ENCODE measurements at places on chromosomes 5 and 9.
A peak's percentile ranks its signal among the peaks of the same experiment; 100 is the strongest.

GRCh38 chr5:176540476-176540899, 3.3 kb upstream of the RNF44 start:
- DNase-seq: no peak

DNA sequence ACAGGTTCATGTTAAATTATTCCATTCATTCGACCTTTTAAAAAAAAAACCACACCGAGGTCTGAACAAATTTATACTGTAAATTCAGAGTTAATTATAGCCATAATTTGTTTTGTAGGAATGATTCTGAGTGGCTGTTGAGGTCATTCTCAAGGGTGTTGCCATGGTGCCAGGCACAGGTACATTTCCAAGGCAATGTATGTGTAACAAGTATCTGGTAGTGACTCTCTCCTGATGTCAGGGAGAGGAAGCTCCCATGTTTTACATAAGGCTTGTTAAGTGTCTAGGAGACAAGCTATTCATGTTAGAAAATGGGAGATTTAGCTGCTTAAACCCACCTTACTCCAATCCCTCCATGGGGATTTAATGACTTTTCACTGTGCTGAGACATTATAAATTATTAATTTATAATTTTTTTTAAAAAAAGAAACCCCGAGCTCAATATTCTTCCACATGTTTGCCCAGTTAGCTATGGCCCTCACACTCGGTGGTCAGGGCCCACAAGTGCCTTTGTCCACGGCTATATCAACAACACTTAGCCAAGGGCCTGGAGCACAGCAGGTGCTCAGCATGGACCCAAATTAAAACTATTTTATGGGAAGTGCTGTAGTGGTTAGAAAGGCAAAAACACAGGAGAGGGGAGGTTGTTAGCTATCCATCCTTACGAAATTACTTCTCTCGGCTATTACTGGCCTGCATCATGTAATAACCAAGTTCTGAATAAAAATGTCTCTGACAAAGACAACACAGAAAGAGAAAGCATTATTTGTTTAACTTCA, 154.6 kb upstream of the GNA14 start:
- DNase-seq: no peak

DNA sequence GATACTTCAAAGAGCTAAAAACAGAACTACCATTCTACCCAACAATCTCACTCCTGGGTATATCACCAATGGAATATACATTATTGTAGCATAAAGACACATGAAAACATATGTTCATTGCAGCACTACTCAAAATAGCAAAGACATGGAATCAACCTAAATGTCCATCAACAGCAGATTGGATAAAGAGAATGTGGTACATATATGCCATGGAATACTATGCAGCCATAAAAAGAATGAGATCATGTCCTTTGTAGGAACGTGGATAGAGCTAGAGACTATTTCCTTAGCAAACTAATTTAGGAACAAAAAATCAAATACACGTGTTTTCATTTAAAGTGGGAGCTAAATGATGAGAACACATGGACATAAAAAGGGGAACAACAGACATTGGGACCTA, 247.9 kb upstream of the VLDLR start:
- no peak for DNase-seq

GRCh38 chr9:103941104-103941503, 153.0 kb upstream of the SMC2 start:
- DNase-seq: no peak

DNA sequence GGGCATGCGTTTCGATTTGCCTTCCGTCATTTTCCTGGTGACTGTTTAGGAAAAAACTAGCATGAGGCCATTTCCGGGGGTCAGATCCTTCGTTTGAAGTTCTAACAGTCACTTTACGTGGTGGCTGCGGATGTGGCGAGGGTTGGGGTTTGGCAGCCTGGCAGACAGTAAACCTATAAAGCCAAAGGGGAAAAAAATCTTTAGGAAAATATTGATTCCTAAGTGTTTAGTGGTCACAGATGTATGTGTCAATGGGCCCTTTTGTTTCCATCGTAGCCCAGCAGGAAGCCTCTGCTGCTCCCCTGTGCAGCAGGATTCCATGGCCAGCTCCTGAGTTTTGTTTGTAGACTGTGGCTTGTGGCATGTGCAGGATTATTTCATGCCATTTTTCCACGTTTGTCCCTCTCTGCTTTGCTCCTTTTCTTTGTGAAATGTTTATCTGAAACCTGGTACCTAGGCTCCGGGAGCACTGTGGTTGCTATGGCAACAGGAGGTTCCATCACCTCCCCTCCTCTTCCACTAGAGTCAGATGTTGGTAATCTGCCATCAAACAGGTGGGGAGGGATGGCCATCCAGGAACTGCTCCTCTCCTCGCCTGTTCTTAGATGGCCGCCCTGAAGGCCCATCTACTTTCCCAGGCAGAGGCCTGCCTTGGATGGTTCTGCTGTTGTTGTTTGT, 202.3 kb downstream of the AOPEP start:
- no peak for DNase-seq

GRCh38 chr9:84811751-84812074, 142.2 kb downstream of the NTRK2 start:
- no peak for DNase-seq

DNA sequence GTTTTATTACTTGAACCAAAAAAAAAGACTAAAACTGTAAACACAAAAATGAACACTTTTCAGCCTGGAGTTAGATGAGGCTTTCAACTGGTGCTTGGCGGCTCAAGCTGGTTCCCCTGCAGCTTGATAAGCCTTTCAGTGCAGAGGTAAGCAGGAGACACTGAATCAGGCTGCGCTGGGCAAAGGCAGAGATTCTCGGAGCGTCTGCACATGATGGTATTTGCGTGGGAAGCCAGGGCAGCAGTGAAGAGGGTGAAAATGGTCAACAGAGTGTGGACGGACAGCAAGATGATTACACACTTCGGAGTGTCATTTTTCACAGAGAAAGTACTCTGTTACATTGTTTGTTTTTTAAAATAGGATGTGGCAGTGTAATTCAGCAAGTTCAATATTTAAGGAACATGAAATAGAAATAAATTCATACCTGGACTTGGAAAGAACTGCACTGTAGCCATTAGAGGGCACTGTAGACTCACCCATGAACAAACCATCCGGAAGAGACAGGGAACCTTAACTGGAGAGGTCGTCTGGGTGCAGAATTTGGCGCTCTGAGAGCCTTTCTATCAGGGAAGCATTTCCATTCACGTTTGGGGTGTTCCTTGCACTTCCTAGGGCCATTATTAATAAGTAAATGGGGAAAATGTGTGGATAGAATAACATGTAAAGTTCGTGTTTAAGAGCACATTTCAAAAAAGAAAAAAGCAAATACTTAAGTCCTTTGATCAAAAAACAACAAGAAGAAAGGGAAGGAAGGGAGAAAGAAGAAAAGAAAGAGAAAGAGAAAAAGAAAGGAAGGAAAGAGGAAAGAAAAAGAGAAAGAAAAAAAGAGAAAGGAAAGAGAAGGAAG, 69.8 kb downstream of the ICE1 start:
- DNase-seq: peak; percentile 42

DNA sequence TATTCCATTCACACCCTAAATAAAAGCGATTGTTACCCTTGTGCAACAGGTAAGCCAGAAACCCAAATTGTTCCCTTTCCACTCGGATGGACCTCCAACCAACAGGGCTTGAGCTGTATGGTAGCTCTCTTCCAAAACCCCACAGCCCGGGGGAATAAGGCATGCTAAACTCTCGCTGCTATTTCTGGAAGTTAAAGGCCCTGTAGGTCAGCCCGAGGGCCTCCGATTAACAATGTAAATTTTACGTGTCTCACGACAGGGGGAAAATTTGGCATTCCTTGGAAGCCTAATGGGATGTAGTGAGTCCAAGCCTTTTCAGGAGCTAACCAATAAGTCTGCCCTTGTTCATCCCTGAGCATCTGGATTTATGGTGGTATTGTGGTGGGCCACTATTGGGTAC, 26.0 kb downstream of the CNOT8 start:
- no peak for DNase-seq

DNA sequence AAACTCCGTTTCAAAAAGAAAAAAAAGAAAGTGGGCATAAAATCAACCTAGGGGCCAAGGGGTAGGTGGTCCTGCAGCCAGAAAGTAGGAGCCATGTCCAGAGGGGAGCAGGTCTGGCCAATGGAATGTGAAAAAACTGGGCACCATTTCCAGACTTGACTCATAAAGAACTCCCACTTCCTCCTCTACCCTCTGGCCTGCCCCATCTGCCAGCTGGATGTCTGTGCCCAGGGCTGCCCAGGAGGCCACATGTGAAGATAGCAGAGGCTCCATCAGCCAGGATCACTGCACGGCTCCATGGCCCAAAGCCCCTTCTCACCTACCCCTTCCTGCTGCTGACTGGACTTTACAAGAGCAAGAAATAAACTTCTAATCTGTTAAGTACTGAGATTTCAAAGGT, 42.1 kb upstream of the EEIG1 start:
- DNase-seq: no peak

GRCh38 chr5:171157775-171158174, 151.3 kb upstream of the TLX3 start:
- no peak for DNase-seq

- DNase-seq: no peak
These were observed 18.7 kb upstream of the CARNMT1 start for GRCh38 chr9:75046725-75047345.

DNA sequence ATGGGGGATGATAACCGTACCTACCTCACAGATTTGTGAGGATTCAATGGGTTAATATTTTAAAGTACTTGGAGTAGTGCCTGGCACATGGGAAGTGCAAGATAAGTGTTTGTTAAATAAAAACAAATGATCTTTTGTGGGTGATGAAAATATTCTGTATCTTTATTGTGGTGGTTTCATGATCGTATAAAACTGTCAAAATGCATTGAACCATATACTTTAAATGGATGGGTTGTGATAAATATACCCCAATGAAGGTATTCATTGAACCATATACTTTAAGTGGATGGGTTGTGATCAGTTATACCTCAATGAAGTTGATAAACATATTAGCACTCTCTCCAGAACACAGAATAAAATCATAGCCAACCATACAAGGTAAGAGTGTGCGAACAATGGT, 234.5 kb downstream of the CRB2 start:
- DNase-seq: no peak

DNA sequence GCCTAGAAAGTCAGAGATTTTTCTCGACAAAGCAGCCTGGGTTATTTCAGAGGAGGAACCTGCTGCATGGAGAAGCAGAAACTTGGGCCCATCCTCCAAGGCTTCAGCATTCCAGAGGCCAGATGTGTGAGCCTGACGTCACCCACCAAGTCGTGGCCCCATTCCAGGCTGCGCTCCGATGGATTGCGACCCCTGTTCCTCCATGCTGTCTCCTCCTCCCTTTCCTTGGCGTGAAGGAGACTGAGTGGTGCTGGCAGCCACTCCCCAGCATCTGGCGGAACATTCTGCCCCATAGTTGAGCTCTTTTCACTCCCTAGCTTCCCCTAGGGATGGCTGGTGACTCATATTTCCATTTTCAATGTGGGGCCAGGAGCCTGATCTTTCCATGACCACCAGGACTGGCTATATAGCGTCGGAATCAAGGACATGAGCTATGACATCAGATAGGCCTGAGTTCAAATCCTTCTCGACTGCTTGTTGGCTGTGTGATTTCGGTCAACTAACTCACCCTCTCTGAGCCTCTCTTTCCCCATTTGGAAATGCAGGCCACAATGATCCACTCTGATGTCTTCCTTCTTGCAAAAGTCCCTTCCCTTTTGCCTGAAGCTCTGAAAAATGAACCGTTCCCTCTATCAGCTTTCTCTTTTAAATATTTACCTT, 24.5 kb upstream of the DUSP1 start:
- DNase-seq: no peak

DNA sequence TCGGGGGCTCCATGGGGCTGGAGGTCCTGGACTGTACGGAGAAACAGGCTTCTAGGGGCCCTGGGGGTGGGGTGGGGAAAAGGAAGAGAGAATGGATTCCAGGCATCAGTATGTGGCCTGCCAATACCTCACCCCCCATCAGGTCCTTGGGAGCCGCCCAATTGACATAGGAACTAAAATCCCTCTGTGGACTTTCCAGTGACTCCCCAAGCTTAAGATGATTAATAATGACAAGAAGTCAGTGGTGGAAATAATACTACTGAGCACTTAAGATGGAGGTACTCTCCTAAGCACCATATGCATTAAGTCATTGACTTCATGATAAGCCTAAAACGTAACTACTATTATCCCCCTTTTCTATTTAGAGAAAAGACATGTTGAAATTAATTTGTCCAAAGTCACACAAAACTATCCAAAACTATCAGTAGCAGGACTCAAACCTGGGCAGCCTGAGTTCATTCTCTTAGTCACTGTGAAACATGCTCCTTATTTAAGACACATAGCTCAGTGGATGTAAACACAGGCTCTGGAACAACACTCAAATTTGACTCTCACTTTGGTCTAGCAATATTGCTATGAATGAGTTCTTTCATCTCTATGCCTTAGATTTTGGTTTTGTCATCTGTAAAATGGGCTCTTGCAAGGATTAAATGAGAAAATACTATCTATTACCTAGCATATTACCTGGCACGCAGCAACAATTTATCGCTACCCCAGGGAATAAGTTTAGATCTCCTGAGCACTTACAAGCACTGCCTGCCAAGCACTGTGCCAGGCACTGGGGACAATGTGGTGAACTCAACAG, 9.5 kb downstream of the SPRY4 start:
- DNase-seq: no peak

- DNase-seq: peak; percentile 9
These were observed 138.0 kb upstream of the KCNN2 start for GRCh38 chr5:114223866-114224265.

DNA sequence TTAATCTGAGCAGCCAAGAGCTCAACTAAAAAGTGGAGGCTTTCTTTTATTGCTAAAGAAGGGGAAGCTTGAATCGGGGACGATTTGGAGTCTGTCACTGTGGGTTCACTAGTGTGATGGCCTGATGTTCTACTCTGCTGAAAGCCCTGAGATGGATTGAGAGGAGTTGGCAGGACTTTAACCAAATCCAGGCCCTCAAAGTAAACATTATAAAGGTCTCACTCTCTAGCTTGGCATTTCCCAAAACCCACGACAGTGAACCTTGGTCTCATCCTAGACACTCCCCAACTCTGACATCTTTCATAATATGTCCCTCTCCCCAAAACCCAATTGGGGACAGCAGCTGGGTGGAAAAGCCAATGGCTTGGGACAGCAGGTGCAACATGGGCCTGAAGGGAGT, 32.7 kb downstream of the TMOD1 start:
- DNase-seq: no peak

- no peak for DNase-seq
These were observed 12.1 kb downstream of the LRSAM1 start for GRCh38 chr9:127463382-127463781.

DNA sequence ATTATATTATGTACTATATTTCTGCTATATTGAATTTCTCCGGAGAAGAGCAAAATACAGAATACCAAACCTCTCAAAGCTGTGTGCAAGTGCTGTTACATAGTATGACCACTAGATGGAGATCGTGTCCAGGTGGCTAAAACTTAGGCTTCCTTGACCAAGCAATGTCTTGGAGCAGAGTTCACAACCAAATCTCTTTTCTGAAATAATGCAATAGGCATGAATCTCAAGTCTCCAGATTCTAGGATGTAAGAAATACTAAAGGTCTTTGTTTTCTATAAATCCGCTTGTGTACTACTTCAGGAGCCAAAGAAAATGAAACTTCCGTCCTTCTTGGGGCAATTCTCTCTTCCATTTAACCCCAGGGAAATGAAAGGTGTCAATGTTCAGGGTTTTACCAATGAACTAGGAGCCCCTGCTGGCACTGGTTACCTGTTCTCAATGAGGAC, 181.5 kb upstream of the RAI14 start:
- peak; percentile 38 for DNase-seq

GRCh38 chr9:114549697-114550330, 37.8 kb upstream of the ATP6V1G1 start:
- DNase-seq: no peak

Measured in NT2/D1 (cell line).